M059J (cell line): ENCODE measurements at places on chromosomes 7 and 10. TPM values are rescaled to one million over a fixed set of nuclear protein-coding genes. Genes with fewer than 3 reads are reported as not detected.
A peak's percentile ranks its signal among the peaks of the same experiment; 100 is the strongest.

DNA sequence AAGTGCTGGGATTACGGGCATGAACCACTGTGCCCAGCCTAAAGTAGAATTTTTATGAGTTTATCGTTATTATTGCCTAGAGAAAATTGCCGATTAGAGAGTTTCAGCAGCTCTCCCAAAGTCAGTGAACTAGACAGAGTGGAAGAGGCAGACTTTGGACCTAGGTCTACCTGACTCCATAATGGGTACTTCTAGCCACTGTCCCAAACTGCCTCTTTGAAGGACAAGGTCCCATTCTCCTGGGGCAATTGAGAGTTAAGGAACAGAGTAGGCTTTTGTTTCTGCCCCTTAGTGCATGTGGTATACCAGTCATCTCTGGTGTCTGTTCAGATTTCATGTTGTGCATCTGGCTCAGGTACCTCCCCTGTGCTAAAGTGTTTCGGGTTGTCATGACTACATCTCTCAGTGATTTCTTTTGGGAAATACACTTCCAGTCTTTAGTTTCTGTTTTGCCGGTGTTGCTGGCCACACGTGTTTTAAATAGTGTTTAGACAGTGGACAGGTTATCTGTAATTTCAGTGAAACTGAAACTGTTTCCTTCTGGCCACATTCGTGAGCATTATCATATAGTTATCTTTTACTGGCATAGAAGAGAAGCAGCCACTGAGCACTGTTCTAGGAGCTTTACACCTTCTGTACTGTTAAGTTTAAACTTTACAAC lies 4.7 kb downstream of the TMEM236 start:
- DNase-seq = peak; percentile 75

DNA sequence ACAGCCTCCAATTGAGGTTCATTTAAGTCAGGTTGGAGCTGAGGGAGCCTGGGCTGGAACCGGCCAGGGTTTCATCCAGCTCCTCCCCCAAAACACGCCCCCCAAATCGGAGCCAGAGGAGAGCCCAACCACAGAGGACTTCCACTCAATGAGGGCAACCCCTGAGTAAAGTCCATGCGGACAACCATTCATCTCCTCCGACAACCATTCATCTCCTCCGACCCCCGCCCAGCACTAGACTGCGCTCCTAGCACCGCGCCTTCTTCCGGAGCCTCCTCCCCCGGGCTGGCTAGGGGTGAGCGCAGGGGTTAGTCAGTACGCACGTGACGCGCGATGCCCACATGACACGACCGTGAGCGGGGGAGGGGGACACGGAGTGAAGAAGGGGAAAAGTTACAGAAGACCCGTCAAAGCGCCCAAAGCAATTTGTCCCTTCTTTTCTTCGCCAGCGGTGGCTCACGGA lies 1.4 kb downstream of the MAGI2 start:
- peak; percentile 83 for DNase-seq

The CYP17A1 gene
- not detected in 2 replicates for total RNA-seq

The PRLHR gene
- not detected in 2 replicates for total RNA-seq

GRCh38 chr7:36456138-36456537 lies 66.5 kb downstream of the ANLN start:
- peak; percentile 26 for DNase-seq

The NODAL gene
- total RNA-seq = not detected in 2 replicates

GRCh38 chr10:2933071-2933470 lies 134.3 kb upstream of the PFKP start:
- peak; percentile 45 for DNase-seq

DNA sequence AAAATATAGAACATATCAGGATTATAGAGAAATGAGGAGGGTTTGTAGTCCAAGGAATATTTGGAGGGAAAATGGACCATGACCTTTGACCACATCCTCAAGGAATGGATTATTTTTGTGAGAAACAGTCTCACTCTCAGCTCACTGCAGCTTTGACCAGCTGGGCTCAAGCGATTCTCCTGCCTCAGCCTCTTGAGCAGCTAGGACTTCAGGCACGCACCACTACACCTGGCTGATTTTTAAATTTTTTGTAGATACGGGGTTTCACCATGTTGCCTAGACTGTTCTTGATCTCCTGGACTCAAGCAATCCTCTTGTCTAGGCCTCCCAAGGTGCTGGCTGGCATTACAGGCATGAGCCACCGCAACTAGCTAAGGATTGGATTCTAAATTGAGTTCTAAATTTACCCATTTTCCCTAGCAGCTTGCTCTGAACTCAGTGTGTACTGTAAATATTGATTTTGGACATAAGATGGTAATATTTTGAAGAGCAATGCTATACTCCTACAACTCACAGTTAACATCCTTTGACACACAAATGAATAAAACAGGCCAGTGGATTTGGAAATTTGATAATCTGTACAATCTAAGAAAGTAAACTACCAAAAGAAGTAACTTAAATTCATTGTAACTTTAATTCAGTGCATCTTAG lies 73.8 kb downstream of the TET1 start:
- DNase-seq = no peak

DNA sequence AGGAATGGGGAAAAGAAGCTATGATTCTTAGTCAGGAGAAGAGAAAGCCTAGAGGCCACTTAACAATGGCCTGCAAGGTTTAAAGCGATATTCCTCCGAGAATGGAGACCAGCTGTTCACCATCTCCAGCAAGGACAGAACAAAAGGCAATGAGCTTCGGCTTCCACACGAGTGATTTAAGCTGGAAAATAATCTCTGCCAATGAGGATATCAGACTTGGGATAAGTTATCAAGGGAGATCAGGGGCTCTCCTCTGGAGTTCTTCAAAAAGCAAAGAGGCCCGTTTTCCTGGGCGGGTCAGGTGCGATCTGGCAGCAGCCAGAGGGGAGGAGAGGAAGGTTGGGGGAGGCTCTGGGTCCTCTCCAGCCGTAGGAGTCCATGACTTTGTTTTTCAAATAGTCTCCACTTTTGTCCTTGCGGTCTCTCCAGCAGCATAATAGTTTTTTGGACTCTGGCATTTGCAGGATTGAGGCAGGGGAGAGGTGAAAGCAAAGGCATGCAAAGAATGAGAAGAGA lies 211.3 kb downstream of the SKIDA1 start:
- DNase-seq = no peak

GRCh38 chr10:21523557-21524008 lies 1.9 kb downstream of the SKIDA1 start:
- DNase-seq = peak; percentile 53

DNA sequence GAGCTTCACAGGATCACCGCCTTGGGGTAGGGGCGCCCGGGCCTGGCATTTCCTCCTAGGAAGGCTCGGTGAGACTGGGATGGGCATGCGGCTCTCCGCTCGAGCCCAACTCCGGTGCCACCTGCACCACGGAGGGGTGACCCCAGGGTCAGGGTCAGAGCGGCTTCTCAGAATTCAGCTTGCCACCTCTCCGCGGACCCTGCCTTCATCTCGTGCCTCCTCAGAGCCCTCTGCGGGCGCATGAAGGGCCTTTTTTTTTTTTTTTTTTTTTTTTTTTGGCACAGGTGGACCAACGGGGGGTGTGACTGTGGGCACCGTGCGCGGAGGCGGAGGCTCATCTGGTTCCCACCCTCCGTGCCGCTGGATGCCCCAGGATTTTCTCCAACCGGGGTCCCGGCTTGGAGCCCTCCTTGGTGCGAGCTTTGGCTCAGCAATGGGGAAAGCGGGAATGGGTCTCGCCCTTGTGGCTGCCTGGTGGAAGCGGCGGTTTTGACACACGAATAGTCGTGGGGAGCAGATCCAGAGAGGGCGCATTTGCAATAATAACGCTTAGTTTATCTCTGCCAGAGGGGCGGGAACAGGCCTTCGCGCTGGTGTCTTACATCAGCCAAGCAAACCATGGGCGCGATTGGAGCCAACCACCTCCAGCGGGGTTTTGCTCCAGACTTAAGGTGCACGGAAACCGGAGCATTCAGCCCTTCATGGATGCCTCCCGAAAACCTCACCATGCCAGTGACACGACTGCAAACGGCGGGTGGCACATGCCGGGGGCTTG lies 5.0 kb upstream of the TNRC18 start:
- DNase-seq = peak; percentile 43

The MMP21 gene
- 0.05 TPM in 1 of 2 replicates, not detected in the other for total RNA-seq

DNA sequence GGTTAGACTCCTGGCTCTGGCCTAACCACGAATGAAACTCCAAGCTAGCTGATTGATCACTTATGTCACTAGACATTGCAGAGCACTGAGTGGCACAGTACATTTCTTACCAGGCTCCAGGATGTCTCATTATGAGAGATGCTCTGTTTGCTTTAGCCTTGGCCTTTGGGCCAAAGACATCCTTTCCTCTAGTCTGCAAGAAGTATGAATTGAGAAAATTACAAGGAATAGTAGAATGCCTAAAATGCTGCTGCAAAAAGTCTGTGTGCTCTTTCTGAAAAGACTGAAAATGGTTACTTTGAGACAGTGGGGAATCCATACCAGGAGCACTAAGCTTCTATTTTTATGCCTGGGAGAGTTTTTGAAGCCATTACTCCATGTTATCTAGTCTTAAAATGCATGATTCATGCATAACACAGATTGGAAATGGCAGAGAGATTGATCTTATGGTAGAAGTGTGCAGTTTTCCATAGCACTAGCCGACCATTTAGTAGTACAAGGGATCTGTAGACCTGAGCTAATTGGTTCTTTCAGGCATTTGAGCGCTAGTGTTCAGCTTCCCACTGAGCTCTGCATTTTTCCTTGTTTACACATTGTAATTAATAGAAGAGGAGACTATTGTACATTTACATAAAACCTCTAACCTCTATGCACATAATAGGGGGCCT lies 303.8 kb downstream of the PRKG1 start:
- no peak for DNase-seq

The GPRIN2 gene
- total RNA-seq = 0.10 and 1.6 TPM in 2 replicates

The GOLGA7B gene
- total RNA-seq = not detected in 2 replicates

The VSTM4 gene
- 0.10 TPM in 1 of 2 replicates, not detected in the other for total RNA-seq

DNA sequence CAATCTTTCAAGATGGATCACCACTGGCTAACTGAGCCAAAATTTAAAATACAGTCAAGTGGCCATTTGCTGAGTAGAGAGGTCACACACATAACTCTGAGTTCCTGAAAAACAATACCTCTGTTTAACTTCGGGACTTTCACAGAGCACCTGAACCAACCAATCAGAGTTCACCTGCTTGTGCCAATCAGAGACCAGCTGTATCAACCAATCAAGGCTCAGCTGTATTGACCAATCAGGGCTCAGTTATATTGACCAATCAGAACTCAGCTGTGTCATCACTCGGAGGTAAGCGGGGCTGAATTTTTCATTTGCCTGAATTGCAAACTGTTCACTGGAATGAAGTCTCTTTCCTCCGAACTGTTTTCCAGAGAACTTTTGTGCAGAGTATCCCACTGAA lies 10.0 kb upstream of the CPXM2 start:
- no peak for DNase-seq

DNA sequence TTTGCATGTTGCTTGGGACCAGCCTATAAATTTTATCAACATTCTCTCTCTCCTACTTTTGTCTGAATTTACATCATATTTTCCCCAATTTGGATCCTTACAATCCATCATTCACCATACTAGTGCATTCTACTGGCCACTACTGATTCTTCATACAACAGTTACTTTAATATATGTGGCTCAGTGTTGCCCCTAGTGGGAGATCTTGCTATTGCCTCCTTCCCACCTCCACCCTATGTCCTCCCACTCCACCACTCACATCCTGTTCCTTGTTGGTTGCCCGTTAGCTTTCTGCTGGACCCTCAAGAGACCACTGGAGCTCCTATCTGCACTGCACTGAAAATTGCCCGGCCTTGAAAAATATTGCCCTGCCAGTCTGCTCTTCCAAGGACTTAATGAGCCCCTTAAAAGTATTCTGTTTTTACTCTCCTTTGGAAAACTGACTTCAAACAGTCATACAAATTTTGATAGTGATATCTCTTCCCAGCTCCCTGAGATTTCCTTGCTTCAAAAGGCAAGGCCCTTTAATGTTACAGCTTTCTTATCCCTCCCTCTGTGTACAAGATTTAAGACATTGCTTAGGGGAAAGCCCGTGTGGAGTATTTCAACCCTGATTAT lies 243.2 kb upstream of the TMEM229A start:
- peak; percentile 19 for DNase-seq

DNA sequence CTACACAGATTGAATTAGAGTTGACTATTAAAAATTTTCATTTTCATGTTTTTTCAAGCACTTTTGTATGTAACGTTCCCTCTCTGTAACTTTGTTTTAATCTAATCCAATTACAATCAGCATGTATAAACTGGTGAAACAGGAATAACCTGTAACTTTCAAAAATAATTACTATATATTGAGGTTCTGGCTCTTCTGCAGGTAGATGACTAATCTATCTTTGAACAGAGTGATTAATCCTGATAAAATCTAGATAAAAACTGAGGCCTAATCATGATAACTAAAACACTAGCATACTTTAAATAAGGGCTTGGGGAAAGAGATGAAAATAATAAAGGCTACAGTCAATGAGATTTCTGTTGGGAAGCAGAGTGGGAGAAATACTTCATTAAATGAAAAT lies 101.6 kb upstream of the KCND2 start:
- DNase-seq = no peak

- DNase-seq = no peak
Measured at GRCh38 chr10:117716889-117717288, 174.3 kb downstream of the EMX2 start.

- DNase-seq = peak; percentile 40
Measured at GRCh38 chr7:37081436-37081835, 357.1 kb upstream of the AOAH start.

The TRIM4 gene
- total RNA-seq = 10.3 and 17.8 TPM in 2 replicates

- no peak for DNase-seq
Measured at GRCh38 chr10:122420624-122421007, 33.8 kb upstream of the ARMS2 start.

The JMJD1C gene
- total RNA-seq = 27.5 and 32.1 TPM in 2 replicates

The LRRC61 gene
- 0.47 TPM in 1 of 2 replicates, not detected in the other for total RNA-seq

DNA sequence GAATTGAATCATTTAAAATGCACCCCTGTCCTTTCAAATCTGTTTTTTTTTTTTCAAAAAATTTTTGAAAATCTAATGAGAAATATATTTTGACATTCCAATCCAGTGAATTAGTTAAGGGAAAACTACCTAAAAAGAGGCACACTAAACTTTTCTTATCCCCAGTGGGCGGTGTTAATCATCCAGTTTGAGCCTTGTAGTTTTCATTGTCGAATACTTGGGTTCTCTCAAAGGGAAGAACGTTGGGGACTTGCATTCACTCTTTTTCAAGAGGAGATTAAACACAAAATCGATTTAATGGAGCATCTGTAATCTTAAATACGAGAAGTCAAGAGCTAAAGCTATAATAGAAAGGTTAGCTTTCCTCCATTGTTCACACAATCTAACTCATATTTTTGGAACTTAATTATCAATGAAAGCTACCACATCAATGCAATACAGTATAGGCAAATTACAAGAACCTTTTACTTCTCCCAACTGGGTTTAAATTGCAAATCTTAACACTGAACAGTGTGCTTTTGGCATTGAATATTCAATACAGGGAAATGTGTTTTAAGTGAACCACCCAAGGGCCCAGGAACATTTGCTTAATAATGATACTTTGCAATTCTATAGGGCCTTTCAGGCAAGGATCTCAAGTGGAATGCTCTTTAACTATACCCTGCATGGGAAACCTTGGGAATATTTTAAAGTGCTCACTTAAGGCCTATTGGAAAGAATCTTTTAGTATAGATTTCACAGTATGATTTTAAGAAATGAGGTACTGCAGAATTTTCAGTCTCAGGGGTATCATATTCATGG lies 13.1 kb upstream of the SP8 start:
- DNase-seq = no peak
